Activated naive CD8-positive, alpha-beta T cell treated with anti-CD3 and anti-CD28 coated beads for 36 hours (primary cell): ENCODE measurements at places on chromosomes 1 and 21.

DNA sequence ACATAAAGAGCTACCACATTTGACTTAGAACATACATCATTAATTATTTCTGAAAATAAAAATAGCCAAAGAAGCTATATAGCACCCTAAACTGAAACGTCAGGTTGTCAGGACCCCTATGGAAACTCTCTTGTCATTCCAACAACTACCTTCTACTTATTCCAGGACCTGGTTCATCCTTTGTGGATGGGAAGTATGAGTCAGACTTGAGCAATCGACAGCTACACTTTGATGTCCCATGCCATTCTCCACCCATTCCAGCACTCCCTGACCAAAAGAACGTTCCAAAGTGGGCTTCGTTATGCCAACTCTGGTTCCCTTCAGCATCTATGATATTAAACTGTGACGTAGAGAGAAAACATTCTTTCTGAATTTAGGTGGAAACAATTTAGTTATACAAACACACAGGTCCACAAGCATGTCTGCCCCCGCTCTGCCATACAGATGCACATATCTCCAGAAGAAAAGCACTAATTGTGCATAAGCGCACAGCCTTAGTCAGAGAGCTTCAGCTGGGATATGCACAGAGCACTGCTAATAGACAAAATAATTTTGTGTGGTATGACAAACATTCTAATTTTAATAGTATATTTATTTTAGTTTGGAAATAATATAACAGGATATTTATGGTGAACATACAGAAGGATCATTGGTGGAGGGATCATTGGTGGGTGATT is 723.1 kb upstream of the B3GALT2 start:
- DNase-seq: no peak

DNA sequence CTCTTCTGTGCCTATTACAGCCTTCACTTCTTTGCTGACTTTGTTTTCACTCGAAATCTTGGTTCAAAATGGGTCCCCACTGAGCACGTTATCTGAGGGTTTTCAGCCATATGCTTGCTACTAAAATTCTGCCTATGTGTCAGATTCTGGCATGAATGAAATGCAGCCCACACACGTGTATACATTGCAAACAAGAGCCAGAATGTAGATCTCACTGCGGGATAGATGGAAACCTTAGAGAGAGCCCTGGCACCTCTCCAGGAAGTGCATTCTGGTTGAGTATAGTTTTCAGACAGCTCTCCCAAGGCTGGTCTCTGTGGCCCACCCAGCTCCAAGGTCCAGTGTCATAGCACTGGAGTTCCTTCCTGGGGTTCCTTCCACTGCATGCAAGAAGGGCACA is 234.7 kb upstream of the GJB5 start:
- no peak for DNase-seq

DNA sequence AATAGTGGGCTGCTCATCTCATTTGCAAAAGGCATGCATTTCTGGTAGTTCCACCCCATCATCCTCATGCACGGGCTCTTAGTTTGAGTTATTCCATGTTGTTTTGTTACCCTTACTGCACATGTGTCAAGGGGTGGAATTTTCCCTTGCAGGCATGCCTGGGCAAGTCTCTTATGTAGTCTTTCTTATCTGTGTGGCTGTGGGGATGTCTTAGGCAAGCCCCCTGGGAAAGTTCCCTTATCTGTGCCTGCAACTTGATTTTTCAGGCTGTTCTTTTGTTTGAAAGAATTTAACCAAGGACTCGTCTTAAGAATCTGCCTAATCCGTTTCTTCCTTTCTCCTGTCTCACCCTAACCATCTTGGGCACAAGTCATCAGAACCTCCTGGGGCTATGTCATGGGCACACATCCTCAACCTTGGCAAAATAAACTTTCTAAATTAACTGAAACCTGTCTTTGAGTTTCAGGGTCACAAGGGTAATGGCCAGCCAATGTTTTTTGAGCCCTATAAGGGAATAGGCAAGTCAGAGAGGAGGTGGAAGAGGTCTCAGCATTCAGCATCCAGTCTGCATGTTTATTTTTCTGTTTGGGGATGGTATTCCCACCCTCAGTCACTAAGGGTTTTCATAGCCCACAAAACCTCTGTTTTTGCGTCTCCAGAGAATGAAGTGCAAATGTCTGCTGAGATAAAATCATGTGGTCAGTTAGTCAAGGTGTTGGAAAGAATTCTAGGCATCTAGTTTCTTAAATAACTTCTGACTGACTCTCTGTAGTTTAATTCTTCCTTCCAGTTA is 579.7 kb downstream of the PLA2G4A start:
- DNase-seq: no peak

DNA sequence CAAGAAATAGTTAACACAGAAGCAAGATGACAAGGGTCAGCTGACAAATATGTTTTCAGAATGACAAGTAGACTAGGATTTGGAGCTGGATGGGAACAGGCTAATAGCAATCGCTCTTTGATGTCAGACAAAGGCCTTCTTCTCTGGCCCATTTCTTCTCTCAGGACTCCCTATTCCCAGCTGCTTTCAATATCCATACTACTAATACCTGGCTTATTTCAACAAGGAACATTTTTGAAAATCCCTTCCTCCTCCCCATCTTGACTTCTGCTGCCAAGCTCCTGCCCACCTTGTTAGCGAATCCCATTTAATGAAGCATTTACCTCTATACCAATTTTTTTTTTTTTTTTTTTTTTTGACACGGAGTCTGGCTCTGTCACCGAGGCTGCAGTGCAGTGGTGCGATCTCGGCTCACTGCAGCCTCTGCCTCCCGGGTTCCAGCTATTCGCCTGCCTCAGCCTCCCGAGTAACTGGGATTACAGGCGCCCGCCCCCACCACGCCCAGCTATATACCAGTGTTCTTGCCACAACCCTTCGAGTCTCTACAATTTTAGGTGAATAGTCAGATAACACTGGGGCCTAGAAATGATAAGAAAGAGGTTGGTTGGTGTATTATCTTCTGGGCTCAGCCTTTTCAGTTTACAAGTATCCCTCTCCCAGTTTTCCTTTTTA is 68.4 kb downstream of the MACF1 start:
- no peak for DNase-seq

DNA sequence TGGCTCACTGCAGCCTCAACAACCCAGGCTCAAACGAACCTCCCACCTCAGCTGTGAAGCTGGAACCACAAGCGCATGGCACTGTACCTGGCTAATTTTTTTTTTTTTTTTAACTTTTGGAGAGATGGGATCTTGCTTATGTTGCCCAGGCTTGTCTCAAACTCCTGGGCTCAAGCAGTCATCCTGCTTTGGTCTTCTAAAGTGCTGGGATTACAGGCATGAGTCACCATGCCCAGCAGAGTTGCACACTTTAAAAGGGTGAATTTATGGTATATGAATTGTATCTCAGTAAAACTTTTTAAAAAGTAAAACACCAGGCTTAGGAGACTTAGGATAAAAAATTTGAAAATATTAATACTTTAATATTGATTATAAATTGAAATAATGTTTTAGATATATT is 99.1 kb downstream of the CLEC20A start:
- DNase-seq: no peak
